ENCODE measurements at places on chromosomes 12 and 14.

- no peak for DNase-seq
Observed at GRCh38 chr12:66661357-66661756, 17.5 kb downstream of the GRIP1 start.

DNA sequence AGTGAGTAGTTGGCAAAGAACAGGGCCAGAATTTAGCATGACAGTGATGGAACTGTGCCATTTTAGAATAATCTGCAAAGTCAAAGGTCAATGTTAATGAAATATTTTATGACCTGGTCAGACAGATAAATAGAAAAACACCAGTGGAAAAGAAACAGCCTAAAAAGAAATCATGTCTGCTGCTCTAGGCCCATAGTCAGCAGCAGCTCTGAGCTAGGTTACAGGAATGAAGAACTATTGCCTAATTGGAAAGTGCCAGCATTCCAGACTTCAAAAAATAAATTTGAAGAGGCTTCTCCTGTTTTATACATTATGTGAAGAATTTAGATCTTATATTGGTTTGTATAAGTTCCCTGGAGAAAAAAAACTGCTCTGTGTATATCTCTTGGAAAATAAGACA lies 9.8 kb downstream of the NPC2 start:
- DNase-seq, result no peak

- DNase-seq, result no peak
Observed at GRCh38 chr12:95099270-95099790, 25.9 kb upstream of the NR2C1 start.

GRCh38 chr12:103645202-103645601 lies 58.1 kb downstream of the STAB2 start:
- DNase-seq, result no peak

- DNase-seq, result no peak
Observed at GRCh38 chr12:92489781-92490180, 213.0 kb upstream of the PLEKHG7 start.

- no peak for DNase-seq
Observed at GRCh38 chr12:130422676-130423075, 85.0 kb downstream of the PIWIL1 start.

DNA sequence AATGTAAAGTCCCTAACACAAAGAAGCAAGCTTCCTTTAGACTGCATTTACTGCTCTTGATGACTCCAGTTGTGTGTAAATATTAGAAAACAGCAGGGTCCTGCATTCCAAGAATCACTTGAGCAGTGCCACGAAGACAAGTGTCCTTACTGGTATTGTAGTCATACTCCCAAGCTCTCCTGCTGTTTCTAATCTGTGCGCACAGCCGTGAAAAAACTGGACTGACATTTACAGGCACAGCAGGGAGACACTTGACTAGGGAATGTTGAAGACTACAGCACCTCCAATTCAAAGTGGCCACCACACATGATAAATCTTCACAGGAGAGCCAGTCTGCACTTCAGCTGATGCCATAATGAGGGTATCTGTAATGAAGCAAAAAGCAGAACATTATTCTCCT lies 91.4 kb downstream of the VRK1 start:
- DNase-seq, result no peak

GRCh38 chr14:29355331-29355730 lies 572.3 kb downstream of the PRKD1 start:
- DNase-seq, result no peak

DNA sequence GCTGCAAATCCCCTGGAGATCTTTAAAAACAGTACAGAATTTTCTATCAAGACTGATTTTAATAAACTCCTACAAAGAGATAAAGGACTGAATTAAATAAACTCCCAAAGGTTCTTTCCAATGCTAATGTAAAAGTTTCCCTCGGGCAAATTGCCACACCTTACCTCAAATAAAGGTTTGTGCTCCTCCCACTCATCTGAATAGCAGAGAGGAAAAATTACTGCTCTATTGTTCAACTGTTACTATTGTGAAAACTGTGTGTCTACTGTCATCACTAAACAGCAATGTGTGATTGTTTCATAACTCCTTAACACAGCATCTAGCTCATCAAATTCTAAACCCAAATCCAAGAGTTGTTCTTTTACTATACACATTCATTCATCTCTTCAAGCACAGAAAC lies 3.2 kb downstream of the SPTLC2 start:
- DNase-seq, result no peak

- no peak for DNase-seq
Observed at GRCh38 chr12:79643821-79644220, 46.9 kb downstream of the PAWR start.

DNA sequence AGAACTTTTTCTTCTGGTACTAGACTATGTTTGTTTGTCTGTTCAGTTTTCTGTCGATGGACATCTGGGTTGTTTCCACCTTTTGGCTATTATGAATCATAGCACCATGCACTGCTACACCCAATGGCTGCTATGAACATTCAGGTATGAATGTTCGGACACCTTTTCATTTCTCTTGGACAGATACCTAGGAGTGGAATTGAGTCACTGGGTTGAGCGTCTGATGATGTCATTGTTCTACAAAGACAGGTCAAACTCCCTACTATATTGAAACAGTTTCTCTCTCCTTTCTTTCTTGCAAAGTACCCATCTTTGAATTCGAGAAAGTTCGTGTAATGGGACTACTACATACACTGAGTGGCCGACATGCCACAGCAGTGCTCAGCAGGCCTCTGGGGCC lies 44.7 kb downstream of the KCTD10 start:
- DNase-seq, result no peak

DNA sequence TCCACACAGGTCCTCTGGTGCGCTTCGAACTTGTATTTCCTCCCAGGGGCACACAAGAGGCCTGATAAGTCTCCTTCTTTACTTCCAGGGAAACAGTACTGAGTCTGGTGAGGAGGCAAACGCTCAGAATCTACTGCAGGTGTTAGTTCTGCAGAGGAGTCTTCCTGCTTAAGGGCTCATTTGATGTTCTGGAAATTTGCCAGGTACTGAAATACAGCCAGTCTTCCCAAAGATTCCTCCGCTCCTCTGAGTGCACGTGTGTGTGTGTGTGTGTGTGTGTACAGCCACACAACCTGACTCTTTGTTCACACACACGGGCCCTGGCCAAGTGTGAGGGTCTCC lies 92.0 kb downstream of the FBXL14 start:
- DNase-seq, result no peak

DNA sequence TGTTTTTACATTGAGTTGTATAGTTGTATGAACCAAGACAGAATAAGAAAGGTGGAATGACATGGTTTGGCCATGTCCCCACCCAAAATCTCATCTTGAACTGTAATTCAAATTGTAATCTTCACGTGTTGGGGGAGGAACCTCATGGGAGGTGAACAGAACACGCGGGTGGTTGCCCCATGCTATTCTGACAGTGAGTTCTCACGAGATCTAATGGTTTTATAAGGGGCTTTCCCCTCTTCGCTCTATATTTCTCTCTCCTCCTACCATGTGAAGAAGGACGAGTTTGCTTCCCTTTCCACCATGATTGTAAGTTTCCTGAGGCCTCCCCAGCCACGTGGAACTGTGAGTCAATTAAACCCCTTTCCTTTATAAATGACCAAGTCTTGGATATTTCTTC lies 25.3 kb downstream of the DDHD1 start:
- no peak for DNase-seq
